Jurkat, Clone E6-1 (cell line): ENCODE measurements at places on chromosomes 1 and 21.

DNA sequence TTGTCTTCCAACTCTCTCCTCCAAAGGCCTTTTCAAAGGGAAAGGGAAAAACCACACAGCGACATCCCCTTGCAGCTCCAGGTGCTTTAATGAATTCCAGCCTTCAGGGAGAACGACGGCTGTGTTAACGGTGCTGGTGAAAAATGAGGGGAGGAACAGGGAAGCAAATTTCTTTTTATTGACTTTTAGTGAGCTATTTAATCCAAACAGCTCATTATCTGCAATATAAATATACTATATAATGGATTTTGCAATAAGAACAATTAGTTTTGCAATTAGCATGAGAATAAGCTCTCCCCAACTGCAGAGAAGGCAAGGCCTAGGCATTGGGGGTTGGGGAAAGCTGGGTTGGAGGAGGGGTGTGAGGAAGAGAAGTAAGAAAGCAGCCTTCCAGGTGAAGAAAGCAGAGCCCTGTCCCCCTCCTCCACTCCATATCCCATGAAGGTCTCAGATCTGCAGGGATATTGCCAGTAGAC, 159.0 kb upstream of the ZC3H12A start:
- DNase-seq: no peak

DNA sequence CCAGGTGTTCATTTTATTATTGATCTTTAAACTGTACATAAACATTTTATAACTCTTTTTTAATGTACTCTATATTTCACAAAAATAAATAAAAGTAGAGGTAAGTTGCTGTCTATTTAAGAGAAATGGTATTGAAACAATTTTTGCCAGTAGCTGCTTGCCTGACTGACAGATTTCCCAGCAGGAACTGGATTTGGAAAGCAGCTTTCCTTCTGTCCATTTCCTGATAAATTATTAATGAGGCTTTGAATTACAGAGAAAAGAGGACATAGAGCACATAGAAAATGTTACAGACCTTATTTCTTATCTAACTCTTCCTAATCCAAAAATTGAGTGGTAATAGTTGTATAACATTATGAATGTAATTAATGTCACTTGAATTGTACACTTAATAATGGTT, 79.7 kb upstream of the BCL10 start:
- no peak for DNase-seq

DNA sequence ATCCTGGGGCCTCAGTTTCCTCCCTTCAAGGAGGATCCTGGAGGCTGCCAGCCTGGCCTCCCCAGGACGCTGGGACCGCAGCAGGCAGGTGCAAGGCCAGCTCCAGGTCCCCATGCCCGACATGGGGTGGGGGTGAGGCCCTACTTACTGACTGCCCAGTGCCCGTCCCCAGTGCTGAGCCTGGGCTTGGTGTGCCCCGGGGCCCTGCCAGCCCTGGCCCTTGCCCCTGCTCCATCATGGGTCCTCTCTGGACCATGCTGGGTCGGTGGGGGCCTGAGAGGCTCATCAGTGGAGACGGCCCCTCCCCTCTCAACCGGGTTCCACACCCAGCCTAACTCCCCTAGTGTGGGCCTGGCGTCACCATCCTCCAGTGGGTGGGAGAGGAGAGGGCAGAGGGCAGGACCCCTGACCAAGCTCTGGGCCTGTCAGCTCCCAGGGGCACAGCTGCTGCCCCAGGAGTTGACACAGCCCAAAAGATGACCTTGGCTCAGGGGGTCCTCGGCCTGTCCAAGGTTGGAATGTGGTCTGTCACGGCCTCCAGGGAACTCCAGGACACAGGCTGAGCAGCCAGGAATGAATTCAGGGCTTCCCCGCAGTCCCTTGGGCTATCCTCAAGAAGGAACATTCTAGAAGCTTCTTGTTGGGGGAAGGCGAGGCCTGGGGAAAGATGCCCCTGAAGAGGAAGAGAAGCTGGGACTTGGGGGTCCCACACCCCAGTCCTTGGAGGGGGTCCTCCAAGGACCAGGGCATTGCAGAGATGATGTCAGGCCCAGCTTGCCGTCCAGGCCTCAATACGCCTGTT, 17.6 kb upstream of the ARF1 start:
- DNase-seq: no peak

- no peak for DNase-seq
These were observed 924 bp downstream of the TMEM240 start for GRCh38 chr1:1539310-1540089.

- no peak for DNase-seq
These were observed 250.8 kb downstream of the FOXD2 start for GRCh38 chr1:47688461-47689296.

- DNase-seq: no peak
These were observed 17.8 kb downstream of the L1TD1 start for GRCh38 chr1:62212411-62212810.

DNA sequence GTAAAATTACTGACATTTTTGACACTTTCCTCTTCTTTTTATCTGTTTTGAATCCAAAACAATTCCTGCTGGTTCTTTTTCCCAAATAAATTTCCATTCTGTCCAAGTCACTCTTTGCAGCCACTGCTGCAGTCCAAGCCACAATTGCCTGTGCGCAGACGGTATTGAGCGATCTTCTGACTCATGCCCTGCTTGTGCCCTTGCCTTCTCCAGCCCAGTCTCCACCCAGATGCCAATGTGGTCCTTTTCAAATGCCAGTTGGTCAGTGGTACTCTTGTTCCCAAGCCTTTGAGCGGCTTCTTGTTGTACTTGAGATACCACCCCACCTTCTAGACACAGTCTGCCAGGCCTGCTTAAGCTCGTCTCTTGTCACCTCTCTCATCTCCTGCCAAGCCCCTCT, 78.9 kb downstream of the CAMTA1 start:
- DNase-seq: no peak

GRCh38 chr21:42733037-42733627, 79.7 kb downstream of the PDE9A start:
- no peak for DNase-seq

- no peak for DNase-seq
These were observed 3.0 kb downstream of the GGPS1 start for GRCh38 chr1:235331401-235331800.

DNA sequence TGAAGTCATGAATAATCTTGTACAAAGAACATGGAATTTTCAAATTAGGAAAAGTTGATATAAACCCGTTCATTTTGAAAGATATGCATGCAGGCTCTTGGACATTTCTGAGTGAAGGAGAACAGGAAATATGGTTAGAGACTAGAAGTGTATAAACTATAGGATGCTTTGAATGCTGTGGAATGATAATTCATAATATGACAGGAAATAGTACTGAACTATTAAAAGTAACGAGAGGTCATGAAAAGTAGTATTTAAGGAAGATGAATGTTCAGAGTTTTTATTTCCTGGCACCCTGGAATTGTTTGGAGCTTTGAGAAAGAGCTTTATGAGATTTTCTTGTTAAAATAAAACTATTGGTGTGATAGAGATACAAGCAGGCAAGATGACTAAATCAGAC, 18.7 kb upstream of the CRB1 start:
- DNase-seq: no peak

- DNase-seq: no peak
These were observed 855 bp downstream of the DSCAM start for GRCh38 chr21:40846103-40846502.

GRCh38 chr1:96533820-96534219, 187.8 kb upstream of the PTBP2 start:
- DNase-seq: no peak

GRCh38 chr1:105442901-105443300, 1613.6 kb upstream of the PRMT6 start:
- no peak for DNase-seq

GRCh38 chr21:20627594-20627993, 370.6 kb upstream of the NCAM2 start:
- no peak for DNase-seq

- no peak for DNase-seq
These were observed 13.6 kb upstream of the GBP6 start for GRCh38 chr1:89350298-89350697.
